Stimulated activated CD4-positive, alpha-beta T cell treated with anti-CD3 and anti-CD28 coated beads, Interleukin-4, amount 100 ng/mL, for 4 hours (primary cell): ENCODE measurements at places on chromosomes 16 and 17.
A peak's percentile ranks its signal among the peaks of the same experiment; 100 is the strongest.

DNA sequence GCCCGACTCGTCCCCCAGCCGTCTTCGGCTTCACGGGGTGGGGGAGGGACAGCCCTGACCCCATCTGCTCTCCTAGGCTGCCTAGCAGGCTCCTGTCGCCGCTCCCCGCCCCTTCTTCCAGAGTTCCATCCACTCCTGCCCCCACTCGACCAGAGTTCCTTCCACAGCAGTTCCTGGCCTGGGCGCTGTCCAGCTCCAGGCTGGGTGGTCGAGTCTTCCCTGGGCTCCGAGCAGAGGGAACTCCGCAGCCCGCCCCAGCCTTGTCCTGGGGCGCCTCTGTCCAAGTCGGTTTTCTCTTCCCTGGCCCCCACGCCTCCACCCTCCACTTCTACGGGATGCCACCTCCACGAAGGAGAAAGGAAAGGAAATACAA, 1.4 kb downstream of the PYY start:
- no peak for DNase-seq

GRCh38 chr17:61461967-61462718, 9.9 kb downstream of the TBX4 start:
- no peak for DNase-seq

DNA sequence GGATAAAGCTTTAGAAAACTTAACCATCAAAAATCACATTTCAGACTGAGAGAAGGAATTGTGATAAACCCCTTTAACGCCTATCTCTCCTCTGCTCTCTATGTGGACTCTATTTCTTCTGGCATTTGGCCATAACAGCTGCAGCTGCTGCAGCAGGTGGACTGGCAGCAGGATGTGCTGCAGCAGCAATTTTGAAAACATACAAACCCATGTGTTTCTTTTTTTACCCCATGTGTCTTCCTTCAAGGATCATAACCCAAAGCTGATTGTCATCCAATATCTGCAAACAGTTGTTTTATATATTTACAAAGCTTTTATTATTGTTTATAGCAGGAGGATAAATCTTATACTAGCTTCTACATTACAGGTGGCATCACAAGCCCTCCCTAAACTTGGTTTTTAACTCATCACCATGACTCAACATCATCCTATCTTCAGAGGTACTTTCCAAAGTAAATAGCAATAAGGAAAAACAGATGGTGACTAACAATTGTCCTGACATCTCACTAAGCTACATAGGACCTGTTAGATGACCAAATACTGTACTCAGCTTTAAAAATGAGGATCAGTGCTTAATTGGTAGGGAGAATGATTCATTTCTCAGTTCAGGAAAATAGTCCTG, 14.5 kb upstream of the KRTAP9-2 start:
- no peak for DNase-seq

DNA sequence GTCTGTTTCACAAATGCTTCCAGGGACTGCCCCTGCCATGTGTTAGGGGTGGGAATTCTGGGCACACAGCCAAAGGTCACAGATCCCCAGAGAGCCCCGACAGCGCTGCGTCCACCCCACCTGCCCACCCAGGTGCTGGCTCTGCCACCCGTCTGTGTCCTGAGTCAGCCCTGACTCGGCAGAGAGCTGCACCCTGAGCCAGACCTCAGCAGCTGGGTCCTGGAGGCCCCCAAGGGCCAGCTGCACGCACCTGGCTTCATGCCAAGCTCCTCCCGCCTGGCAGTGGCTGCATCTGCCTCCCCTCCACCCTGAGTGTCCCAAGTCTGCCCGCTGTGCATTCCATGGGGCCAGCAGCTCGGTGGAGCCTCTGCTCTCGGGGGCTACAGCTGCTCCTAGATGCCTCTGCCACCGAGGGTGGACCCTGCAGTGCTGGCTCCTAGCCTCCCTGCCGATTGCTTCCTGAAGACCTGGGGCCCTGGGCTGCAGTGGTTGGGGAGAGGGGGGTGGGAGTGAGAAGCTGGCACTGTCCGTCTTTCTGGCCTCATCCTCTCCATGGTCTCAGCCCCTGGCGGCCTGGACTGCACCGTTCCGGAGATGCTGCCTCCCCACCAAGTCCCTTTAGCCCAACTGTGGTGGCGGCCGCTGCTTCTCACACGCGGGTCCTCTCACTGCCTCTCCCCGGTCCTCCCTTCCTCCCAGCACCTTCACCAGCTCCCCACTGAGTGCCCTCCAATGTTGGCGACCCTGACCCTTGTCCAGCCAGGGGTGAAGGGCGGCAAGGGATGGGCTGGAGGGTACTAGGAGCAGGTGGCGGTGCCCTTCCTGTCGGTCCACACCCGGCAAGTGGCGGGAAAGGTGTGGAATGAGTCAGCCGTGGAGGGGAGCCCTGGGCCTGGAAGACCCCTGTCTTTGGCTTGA, 3.0 kb downstream of the SECTM1 start:
- no peak for DNase-seq

DNA sequence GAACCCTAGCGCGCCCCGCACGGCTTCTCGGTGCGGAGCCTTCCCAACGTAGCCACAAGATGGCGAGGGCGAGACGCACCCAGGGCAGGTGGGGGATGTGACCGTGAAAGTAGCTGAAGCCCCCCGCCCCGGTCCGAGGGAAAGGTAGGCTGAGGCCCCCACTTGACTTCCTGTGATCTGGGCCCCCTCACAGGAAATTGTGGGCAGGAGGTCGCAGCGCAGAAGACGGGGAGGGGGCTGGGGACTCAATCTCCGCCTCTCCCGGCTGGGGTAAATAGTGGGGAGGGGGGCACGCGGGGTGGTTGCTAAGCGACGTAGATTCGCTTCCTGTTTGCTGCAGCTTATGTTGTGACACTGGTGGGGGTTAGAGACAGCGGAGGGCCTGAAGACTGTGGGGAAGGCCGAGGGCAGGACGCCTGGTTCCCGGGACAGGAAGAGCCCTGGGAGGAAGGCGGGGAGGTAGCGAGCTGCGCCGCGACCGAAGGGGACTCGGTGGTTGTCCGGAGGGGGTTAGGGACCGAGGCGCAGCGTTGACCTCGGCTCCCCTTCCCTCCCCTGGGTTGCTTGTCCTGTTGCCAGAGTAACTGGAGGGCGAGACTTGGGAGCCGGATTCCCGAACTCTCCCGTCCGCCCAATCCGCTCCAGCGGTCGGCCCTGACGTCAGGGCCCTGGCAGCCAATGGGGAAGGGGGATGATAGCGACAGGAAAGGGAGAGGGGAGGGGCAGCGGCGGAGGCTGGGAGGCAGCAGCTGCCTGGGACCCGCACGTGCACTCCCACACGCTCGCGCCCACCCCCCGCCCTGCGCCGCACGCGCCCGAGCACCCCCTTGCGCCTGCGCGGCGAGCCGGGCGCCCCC, 1.2 kb downstream of the KDM6B start:
- DNase-seq, result peak; percentile 92

GRCh38 chr17:75830164-75831031, 13.8 kb downstream of the UNC13D start:
- peak; percentile 40 for DNase-seq

GRCh38 chr17:68089881-68090280, 54.3 kb downstream of the KPNA2 start:
- DNase-seq, result no peak

DNA sequence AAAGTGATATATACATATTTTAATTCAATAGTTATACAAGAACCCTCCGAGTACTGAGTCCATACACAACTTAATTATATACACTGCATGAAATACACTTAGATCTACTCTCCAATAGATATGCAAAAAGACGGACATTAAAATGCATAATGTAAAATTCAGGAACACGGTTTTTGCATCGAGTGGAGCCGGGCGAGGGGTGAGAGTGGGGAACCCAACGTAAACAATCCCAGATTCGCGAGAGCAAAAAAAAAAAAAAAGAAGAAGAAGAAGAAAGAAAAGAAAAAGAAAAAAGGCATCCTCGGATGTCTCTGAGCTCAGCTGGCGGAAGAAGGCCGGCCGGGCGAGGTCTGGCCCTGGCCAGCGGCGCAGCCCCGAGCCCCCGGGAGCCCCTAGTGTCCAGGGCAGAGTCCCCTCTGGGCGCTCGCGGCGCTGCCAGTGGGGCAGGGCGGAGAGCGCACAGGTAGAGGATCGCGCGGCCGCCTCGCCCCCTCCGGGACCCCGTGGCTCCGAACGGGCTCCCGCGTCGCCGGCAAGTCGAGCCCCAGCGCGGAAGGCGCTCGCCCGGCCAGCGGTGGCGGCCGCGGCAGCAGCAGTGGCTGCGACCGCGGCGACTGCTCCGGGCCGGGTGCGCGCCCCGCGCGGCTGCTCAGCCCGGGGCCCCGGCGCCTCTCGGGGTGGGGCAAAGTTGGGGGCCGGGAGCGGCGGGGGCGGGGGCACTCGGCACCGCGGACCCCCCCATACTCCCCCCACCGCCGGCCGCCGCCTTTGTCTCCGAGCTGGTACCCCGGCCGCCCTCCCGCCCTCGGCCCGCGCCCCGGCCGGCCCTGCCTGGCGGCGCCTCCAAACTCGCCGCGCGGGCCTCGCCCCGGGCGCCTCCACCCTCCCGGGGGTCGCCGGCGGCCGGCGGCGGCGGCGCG, 9.6 kb upstream of the ZFHX3 start:
- DNase-seq, result no peak

- no peak for DNase-seq
Measured at GRCh38 chr17:51128076-51128475, 7.4 kb upstream of the SPAG9 start.

GRCh38 chr17:20938988-20939615, 103.7 kb downstream of the USP22 start:
- no peak for DNase-seq

DNA sequence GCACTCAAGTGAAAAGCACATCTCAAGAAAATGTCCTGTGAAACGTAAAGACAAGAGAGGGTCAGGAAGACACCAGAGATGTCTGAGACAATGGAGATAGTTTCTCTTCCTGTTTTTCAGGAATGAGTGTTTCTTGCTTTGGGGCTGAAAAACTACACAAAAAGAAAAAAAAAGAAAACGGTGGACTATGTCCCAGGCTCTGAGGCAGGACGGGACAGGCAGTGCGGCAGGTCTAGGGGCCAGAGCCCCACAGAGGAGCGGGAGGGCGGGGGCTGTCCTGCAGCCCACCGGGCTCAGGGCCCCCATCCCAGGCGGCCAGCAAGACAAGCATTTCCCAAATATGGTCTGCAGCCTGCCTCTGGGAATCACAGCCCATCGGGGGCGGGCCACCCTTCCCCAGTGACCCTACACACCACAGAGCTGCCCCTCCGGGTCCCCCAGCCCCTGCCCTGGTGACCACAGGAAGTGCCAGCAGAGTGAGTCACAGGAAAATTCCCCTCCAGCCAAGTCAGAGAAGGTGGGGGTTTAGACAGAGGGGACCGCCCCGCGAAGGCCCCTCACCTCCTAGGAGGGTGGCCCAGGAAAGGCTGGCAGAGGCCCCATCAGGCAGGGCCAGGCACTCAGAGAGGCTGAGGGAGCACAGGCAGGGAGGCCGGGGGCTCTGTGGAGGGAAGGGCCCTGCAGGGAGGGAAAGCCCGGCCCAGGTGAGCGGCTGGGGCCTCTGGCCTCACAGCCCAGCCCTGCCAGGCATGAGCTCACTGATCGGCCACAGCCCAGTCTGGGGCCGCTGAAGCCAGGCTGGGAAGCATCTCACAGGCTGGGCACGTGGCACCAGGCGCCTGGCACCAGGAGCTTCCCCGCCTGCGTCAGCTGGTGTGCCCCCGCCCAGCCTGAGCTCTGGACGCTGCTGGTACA, 6.3 kb downstream of the BCAR1 start:
- no peak for DNase-seq

- no peak for DNase-seq
Measured at GRCh38 chr16:30570636-30571444, 674 bp downstream of the ZNF688 start.

GRCh38 chr17:50196036-50196435, 5.4 kb downstream of the COL1A1 start:
- no peak for DNase-seq

DNA sequence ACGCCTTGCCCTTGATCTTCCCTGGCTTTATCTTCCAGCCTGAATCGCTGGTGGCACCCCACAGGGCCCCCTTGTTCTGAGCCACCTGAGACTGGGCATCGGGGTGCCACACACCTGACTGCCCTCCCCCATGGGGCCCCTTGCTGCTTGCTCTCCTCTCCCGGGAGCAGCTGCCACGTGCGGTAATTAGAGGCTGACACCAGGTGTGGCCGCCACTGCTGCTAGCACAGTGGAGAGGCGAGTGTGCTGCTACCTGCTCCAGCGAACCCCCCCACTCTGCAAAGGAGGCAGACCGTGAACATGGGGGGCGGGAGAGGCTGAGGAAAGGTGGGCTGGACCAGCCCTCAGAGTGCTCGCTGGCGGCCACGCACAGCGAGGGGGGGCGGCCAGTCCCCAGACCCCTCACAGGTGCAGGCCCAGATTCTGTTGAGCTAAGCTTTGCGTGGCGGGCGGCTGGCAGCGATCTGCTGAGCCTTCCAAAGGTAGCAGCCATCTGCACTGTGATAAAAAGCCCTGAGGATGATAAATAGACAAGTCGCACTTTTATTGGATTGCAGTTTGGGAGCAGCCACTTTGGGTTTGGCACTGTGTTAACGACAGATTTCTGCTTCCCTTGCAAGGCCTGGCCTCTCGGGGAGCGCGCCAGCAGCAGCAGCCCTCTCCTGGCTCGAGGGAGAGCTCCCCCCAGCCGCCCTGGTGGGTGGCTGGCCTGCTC, 167.9 kb upstream of the GSE1 start:
- no peak for DNase-seq

DNA sequence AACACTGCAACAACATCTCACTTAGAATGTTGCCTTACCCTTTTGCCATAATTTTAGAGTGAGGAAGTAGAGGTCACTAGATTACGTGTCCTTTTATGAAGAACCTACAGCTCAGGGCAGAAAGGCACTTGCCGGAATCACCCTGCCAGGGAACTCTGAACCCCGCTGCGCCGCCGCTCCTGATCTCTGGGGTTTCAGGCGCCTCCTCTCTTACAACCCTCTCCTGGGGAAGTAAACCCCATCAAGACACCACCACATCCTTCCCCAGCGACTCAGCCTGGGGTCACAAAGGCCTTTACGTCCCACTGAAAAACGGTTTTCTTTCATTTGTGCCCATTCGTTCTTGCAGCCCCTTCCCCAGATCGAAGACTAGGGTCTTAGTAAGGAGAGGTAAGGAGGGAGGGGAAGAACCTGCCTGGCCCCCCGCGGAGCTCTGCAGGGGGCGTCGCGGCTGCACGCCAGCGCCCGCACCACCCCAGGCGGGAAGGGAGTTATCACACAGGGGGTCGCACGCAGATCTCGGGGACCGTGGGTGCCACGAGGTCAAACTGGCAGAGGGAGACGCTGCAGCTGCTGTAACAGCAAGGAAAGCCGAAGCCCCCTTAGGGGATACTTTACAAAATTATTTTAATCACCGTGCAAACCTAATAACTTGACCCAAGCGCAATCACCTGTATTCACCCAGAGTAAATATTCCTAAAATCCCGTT, 1.0 kb upstream of the HLF start:
- DNase-seq, result no peak

DNA sequence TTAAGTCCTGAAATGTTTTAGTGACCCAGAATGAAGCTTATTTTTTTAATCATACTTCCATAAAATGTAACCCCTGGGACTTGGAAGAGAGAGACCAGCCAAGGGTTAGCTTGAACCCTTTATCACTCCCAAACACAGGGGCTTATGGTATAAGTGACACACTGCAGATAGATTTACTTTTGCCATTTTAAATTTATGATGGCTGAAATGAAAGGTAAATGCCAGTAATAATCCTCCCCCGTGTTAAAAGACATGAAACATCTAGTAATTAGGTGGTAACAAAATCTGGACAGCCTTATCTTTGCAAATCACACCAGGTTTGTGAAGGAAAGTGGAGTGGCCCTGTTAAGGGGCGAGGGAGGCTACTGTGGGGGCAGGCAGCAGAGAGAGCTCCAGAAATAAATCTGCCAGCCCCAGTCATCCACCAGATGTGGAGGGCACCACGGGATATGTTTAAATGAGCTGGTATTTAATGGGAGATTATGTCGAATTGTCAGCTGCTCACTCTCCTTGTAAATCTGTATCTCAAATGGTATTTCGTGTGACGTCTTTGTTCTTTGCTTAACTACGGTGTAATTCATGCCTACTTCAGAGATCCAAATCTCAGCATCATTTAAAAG, 326.5 kb downstream of the WWOX start:
- no peak for DNase-seq
